ENCODE measurements at places on chromosomes 7 and 10.
A peak's percentile ranks its signal among the peaks of the same experiment; 100 is the strongest.

DNA sequence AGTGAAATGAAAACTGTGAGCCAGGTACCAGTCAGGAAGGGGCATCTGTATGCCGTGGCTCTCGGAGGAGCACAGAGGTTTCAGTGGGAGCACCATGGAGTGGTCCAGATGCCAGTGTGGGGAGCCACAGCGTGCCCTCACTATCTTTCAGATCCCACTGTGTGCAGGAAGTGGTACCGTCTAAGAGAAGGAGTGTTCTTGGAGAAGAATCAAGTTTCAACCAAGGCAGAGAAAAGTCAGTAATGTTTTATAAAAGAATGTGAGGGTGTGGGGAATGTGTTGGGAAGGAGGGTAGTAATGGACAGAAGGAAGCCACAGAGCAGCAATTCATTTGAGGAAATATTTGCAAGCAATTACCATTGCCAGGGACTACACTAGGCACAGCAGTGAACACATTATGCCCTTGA, 35.6 kb downstream of the PRKAR2B start:
- no peak for DNase-seq

DNA sequence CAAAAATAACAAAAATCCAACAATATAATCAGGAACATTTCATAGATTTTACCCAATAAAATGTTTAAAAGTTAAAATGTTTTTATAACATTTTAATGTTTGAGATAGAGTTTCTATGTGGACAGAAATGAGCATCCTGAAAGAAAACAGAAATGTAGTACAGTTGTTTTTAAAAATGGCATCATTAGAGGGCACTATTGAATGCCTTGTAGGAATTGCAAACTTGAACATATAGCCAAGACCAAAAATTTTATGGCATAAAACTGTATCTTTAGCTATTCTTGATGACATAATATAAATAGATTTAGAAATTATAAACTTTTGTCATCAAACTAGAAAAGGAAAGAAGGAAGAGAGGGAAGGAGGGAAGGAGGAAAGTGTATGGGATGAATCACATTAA, 1372.7 kb downstream of the GATA3 start:
- DNase-seq: no peak

DNA sequence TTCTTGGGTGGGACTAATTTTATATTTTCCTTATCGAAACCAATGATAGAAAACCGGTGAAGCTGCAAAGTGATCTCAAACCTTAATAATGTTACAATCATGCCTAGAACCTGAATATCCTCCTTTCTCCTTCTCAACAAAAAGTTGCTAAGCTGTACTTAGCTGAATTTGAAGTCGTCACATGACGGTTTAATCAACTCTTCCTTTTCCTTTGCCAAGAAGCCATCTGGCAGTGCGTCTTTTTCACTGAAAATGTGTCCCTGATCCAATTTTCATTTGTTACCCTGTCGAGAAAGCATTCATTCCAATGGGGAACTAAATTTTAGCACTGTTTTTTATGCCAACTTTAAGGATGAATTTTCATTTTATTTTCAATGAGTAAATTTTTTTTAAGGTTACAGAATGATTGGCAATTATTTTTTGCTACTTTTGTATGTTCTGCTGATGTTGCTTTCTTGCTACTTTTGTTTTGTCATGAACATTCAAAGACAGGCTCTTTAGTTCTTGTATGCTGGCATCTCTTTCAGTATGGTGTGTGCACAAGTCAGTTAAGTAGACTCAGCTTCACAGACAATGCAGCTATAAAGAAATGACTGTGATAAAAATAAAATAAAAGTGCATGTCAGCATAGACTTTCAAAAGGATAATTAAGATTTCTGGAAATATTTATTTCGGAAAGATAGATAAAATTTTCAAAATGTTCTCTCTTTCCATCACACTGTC, 980.0 kb downstream of the DNAJB9 start:
- no peak for DNase-seq

- DNase-seq: no peak
Observed at GRCh38 chr7:98475352-98475751, 74.5 kb upstream of the BAIAP2L1 start.

GRCh38 chr10:31929261-31930022, 811 bp upstream of the ARHGAP12 start:
- DNase-seq: no peak

GRCh38 chr10:70827086-70827757, 11.5 kb downstream of the SGPL1 start:
- DNase-seq: peak; percentile 59

DNA sequence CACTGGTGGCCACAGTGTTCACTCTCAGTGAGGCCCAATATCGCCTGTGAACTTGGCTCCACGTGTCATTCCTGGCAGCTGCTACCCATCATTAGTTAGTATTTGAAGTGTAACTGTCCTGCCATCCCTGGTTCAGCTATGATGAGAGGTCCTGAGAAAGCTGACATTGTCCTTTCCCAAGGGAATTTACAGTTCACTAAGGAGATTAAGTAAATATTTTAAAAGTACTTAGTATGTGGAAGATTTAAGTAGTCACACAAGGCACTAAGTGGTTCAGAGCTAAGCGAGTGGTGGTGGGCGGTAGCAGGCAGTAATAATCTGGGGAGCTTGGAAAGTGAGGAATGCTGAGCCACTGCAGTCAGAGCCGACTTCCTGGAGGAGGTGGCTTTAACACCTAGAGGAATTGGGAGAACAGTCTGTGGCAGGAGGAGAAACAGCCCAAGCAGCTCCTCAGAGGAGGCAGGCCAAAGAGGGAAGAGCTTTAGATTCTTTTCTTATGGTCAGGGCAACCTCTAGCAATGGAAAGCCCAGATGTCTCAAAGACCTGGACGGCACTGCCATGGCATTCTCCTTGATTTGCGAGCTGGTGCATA, 519.7 kb downstream of the LRMDA start:
- no peak for DNase-seq

- DNase-seq: no peak
Observed at GRCh38 chr7:1754345-1754908, 84.3 kb downstream of the ELFN1 start.

GRCh38 chr7:158446281-158446680, 141.3 kb downstream of the PTPRN2 start:
- no peak for DNase-seq

- DNase-seq: peak; percentile 68
Observed at GRCh38 chr10:32379318-32379949, 32.5 kb upstream of the EPC1 start.

DNA sequence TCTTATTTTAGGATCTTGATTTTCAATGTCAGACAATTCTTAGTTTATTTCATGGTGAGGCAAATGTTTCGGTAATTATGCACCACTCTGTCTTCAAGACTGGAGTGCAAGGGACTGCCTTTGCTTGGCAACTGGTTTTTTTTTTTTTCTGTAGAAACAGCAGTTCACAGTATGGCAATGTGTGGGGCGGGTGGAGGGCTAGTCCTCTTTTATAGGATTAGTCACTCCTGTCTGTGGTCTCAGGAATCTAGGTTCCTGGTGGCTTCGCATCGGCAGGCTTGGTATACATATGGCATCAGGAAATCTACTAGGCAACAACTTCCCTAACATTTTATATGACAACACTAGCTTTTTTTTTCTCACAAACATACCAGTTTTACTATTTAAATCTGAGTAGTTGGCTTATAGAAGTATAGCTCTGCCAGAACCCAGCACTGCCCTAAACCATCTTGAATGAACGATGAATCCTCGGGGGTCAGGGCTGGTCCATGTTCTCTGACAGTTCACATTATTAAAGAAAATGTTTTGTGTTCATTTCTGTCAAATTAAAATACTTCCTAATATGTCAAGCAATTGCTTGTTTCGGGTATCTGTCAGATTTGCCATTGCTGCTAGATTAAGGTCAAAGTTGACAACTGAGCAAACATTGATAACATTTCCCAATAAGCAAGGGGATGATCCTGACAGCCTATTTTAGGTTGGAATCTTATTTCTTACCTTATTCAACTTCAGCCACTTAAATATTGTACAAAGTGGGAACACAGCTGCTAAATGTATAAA, 289.7 kb upstream of the VSTM2A start:
- DNase-seq: no peak

DNA sequence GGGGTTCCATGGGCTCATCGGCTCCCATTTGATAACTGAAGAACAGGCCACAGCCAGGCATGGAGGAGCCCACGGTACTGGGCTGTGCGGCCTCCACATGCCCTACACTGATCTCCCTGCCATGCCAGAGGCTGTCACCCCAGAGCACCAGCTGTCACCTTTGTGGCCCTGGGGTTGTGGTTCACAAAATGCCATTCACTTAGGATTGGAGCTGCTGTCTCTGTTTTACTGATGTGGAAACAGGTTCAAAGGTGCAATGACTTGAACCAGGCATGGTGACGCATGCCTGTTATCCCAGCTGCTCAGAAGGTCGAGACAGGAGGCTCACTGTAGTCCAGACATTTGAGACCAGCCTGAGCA, 4.3 kb upstream of the UPK3B start:
- DNase-seq: no peak

DNA sequence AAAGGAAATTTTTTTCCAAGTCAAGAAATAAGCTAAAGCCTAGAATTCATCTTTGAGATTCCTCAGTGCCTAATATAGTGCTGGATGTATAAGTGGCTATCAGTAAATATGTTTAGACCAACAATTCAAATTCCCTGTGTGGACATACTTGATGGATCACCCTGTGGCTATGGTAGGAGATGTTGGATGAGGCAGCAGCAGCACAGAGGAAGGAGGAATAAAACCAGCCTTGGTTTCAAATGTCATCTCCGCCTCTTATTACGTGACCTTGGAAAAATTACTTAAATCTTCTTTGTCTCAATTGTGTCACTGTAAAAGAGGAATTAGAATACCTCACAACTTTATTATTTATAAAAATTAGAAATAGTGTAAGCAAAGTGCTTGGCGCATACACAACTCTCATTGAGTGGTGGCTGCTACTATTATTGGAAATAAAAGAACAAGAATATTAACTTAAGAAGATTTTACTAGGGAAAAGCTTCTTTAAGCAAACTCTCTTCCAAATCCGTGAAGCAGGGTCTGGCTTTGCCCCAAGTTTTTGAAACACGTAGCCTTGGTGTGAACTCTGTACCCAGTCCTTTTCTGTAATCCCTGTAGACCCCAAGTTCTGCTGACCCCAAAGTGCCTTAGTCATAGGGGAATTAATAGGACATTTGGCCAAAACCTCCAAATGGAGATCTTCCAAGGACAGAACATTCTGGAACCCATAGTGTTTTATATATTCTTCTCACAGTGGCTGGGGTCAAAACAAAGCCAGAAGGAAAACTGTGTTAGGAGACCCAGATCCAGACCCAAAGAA, 283.8 kb downstream of the PTEN start:
- no peak for DNase-seq

GRCh38 chr7:134532954-134533218, 5.5 kb downstream of the AKR1B10 start:
- DNase-seq: no peak

- no peak for DNase-seq
Observed at GRCh38 chr7:13336227-13336626, 648.8 kb downstream of the ARL4A start.

DNA sequence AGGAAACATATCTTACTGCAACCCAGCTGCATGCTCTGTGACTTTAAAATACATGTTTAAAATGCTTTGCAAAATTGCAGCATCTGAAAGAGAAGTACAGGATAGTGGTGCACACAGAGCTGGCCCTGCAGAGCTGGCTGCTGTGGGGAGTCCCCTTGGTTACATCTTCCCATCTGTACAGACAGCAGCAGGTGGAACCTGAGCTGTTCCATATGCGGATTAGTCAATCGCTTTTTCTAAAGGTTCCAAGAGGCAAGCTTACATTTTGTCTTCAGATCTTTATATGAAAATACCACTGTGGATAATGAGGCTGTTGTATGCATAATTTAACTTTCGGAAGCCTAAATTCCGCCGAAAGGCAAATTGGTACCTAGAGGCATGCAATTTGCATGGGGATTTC, 444.1 kb downstream of the NRG3 start:
- DNase-seq: no peak

DNA sequence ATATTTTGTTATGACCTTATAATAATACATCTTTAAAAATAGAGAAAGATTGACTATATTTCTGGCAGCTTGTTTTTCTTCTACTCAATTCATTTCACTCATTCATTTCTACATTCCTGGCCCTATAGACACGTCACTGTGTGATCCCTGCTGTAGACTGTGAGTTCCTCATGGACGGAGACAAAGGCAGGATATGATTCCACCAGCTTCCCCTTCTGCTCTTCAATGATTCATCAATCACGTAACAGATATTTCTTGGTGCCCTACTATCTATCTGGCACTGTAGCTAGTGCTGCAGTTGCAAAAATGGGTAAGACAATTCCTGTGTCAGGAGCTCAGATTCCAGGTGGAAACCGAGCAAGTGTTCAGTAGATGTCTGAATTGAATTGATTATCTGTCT, 415.0 kb downstream of the SFMBT2 start:
- no peak for DNase-seq

GRCh38 chr10:79321951-79322350, 25.3 kb upstream of the PPIF start:
- DNase-seq: no peak

DNA sequence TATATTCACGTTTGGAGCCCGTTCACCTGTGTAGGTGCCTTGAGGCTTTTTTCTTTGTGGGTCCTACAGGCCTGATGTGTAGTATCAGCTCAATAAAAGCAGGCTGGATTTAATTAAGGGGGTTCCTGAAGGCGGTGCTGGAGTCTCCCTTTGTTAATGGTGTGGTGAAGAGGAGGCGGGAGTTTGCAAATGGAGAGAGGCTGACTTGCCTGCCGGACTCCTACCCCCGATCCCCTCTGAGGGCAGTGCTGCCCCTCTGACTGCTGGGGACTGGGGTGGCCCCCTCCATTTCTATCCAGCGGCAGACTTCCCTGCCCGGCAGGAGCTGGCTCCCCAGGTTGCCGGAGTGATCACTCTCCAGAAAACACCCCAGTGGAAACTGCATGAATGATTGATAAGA, 45.1 kb downstream of the ZMIZ1 start:
- DNase-seq: no peak

GRCh38 chr7:134827889-134828288, 48.5 kb downstream of the CALD1 start:
- DNase-seq: no peak

DNA sequence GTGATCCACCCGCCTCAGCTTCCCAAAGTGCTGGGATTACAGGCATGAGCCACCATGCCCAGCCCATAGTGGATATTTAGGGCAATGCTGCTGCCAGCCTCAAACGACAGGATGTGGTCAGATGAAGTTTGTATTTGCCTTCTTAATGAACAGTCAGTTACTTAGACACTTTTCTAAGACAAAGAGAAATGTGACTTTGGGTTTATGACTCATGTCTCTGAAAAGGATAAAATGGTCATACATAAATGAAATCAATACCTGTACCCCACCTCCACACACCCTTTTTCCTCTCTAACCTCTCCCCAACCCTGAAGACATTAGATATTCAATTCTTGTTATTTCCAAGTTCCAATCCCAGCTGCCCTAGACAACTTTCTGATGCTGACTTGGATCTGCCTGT, 109.3 kb upstream of the INSIG1 start:
- DNase-seq: no peak

- no peak for DNase-seq
Observed at GRCh38 chr7:90771281-90771680, 175.2 kb downstream of the CDK14 start.
